Type B pancreatic cell (in vitro differentiated cells): ENCODE measurements at places on chromosomes 13 and 19.

- no peak for DNase-seq
These were observed 19.9 kb upstream of the LGALS13 start for GRCh38 chr19:39582442-39582841.

DNA sequence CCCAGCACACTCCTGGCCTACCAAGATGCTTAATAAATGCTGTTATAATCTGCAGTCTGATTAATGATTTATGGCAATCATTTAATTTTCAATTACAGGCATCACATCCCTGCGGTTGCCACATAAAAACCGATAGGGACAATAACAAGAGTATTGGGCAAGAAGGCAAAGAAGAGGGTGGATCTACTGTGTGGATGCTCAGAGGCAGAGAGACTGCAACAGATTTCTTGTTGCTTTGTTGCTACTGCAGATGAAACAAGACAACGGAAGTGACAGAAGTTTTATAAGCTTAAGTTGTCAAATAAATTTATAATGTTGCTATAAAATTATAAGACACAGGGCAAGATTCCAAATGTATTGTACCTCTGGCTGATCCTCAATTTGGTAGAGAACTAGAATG, 154.8 kb downstream of the ABCC4 start:
- no peak for DNase-seq

DNA sequence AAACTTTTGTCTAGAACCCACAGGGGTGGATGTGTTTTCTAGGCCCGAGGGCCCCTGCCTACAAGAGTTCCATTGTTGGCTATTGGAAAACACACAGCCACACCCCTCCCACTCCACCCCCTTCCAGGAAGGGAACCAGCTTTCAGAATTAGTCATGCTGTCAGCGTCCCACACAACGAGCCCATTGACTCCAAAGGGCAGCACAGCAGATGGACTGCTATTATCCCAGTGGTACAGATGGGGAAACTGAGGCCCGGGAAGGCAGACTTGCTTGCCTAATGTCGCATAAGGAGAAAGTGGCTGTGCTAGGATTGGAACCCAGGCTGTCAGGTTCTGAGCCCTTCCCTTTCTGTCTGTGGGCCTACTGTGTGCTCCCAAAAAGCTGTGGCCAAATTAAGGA, 8.1 kb upstream of the FXYD3 start:
- no peak for DNase-seq

- DNase-seq, result no peak
These were observed 12.3 kb upstream of the CADM4 start for GRCh38 chr19:43651758-43652545.

- no peak for DNase-seq
These were observed 18.0 kb downstream of the ZNF787 start for GRCh38 chr19:56103027-56103614.

DNA sequence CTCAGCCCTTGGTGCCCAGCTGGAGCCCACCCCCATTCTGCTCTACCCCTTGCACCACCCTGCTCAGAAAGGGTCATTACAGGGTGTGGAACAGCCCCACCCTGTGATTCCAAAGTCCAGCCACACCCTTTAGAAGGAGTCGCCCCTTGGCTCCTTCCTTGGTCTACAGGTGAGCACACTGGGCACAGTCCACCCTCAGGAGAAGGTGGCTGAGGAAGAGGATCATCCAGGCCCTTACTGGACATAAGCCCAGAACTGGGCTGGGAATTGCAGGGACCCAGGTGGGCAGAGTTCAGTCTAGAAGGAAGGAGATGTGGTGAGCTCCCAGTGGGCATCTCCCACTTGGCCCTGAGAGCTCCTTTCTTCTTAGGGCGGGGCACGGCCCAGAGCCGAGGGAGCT, 8.6 kb downstream of the SLC46A3 start:
- DNase-seq, result no peak

DNA sequence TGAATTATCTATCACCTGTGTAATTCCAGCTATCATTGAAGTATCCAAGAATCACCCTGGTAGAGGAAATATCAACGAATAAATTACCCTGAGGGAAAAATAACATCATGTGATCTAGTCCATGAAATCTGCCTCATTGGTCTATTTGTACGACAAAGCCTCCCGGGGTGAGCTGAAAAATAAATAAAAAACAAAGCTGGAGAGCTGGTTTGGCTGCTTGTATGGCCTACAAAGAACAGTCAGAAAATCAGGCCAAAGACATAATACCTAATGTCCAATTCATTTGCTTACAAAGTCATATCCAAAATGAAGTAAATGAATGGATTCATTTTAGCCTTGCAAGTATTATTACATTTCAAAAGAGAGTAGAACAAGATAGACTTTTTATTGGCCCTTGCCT, 449.9 kb downstream of the KLF12 start:
- no peak for DNase-seq

GRCh38 chr19:24166055-24166454, 79.1 kb downstream of the ZNF254 start:
- DNase-seq, result no peak

GRCh38 chr13:59931621-59932020, 232.1 kb downstream of the DIAPH3 start:
- no peak for DNase-seq

GRCh38 chr13:80744147-80744914, 403.4 kb upstream of the SPRY2 start:
- DNase-seq, result no peak

GRCh38 chr13:39341251-39341650, 261.7 kb downstream of the LHFPL6 start:
- no peak for DNase-seq

GRCh38 chr19:51497666-51498065, 3.9 kb downstream of the SIGLEC12 start:
- DNase-seq, result no peak

- no peak for DNase-seq
These were observed 30.8 kb downstream of the PIN1 start for GRCh38 chr19:9865732-9866501.
